ENCODE measurements at places on chromosomes 1 and 21.

DNA sequence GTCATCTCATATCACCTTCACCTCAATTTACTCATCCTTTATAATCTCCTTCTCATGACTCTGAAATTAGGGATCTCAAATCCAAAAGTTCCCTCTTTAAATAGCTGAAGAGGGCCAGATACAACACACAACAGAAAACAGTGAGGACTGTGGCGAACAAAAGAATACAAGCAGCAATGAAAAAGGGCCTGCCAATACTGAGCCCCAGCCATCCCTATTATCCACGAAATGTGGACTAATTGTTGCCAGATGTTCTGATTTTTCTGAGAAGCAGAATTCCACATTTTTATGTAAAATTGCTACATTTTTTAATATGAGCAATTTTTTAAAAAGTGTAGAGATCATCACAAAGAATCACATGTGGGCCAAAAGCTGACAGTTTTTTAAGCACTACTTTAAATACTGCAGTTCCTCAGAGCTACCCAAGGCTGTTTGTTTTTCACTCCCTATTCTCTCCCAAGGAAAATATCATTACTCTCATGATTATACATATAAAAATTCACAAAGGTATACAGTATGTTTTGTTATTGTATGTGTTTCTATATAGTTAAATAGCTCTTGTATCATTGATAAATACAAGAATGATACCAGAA lies 90.0 kb downstream of the ASH1L start:
- no peak for DNase-seq
- H3K4me3 ChIP-seq: peak overlapping the region; percentile 10
- H3K4me1 ChIP-seq: peaks cover 48% of the 10 kb centered on the region
- H3K27me3 ChIP-seq: no peaks in the 10 kb centered on the region
- H3K36me3 ChIP-seq: no peaks in the 10 kb centered on the region

DNA sequence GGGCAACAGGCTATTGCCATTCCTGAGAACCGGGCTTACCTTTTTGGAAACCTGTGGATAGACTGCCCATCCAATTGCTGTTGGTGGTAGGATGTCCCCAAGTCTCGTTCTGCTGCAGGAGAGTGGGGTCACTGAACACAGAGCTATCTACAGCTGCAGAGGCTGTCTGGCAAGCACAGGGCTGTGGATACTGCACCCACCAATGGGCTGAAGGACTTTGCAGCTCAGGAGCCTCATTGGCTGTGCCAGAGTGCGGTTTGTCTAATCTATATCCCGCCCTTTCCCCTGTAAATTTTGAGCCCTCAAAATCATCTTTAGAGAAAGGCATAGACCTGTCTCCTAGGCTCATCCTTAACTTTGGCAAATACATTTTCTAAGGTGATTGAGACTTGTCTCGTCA lies 15.3 kb downstream of the RNF187 start:
- no peak overlapping the region for H3K4me3 ChIP-seq
- H3K27me3 ChIP-seq: no peaks in the 10 kb centered on the region
- no peak overlapping the region for H3K27ac ChIP-seq
- DNase-seq: no peak

DNA sequence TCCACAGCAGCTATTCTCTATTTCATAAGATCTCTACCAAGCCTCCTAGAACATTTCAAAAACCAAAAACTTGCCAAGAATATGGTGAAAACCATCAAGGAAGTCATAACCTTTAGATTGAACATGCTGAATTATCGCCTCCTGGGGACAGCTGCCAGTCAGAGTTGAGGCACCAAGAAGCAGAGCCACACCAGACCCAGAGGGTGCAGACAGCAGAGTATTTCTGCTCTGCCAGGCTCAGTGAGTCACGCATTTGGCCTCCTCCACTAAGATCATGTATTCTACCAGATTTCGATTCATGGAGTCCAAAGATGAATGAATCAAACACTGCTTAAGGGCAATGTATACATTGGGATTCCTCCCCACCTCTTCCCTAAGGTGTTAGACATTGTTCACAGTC lies 2.1 kb downstream of the F3 start:
- H3K27me3 ChIP-seq: no peaks in the 10 kb centered on the region
- no peak overlapping the region for H3K27ac ChIP-seq
- H3K4me3 ChIP-seq: no peak overlapping the region
- no peak for DNase-seq
- no peaks in the 10 kb centered on the region for H3K4me1 ChIP-seq

- H3K27ac ChIP-seq: no peak overlapping the region
- no peak overlapping the region for H3K4me3 ChIP-seq
- no peak for DNase-seq
Observed at GRCh38 chr1:44945967-44946366, 40.4 kb downstream of the EIF2B3 start.

DNA sequence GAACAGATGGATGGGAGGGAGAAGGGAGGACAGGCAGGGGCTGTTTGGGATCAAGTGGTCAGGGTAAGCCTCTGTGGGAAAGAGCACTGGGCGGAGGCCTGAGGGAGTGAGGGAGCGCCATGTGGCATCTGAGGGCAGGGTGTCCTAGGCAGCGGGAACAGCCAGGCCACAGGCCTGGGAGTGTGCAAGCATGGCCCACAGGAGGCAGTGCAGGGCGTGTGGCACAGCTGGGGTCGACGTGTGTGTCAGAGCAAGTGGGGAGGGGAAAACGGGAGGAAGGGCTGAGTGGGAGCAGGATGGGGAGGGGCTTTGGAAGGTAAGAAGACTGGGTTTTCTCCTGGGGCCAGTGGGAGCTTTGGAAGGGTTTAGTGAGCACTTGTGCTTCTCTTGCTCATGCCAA lies 143.4 kb downstream of the SYF2 start:
- H3K4me3 ChIP-seq: no peak overlapping the region
- no peaks in the 10 kb centered on the region for H3K4me1 ChIP-seq
- no peaks in the 10 kb centered on the region for H3K36me3 ChIP-seq
- H3K27me3 ChIP-seq: no peaks in the 10 kb centered on the region
- no peak for DNase-seq

DNA sequence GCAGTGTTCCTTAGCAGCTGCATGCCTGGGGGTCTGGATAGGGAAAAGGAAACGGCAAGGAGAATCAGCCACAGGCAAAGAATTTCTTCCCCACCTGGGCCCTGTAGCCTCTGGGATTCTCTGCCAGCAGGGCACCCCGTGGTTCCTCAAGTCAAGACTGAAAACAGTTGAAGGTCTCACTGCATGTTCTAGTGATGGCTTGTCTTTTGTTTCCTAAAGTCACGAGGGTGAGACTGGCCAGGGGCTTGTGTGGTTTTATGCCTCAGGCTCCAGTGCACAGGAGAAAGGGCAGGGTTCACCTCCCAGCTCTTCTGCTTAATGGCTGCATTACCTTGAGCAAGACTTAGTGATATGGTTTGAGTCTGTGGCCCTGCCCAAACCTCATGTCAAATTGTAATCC lies 53.2 kb upstream of the B3GALT5 start:
- no peak overlapping the region for H3K4me3 ChIP-seq
- H3K27me3 ChIP-seq: no peaks in the 10 kb centered on the region
- DNase-seq: no peak
- no peaks in the 10 kb centered on the region for H3K4me1 ChIP-seq
- H3K27ac ChIP-seq: no peak overlapping the region

DNA sequence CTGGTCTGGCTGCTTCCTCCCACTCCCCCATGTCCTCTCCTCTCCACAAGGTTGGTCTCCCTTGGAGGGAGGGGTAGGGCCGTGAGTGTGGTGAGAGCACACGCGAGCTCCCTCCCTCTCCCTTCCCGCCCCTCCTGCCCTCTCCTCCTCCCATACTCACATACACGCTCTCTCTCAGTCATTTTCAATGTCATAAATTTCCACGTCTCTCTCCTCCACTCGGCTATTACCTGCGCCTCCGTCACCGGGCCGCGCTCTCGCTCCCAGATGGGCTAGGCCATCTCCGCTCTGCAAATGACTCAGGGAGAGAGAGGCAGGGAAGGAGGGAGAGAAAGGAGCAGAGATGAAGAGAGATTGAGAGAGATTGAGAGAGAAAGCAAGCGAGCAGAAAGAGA lies 36.7 kb upstream of the DMBX1 start:
- H3K4me1 ChIP-seq: no peaks in the 10 kb centered on the region
- no peak overlapping the region for H3K4me3 ChIP-seq
- no peak overlapping the region for H3K27ac ChIP-seq
- DNase-seq: no peak
- H3K27me3 ChIP-seq: peaks cover 60% of the 10 kb centered on the region

All from MM.1S (cell line).